ENCODE measurements at places on chromosomes 4 and X.

- no peak for DNase-seq
Observed at GRCh38 chr4:162126729-162127128, 37.1 kb downstream of the FSTL5 start.

- no peak for DNase-seq
Observed at GRCh38 chrX:23066588-23067281, 67.0 kb downstream of the DDX53 start.

GRCh38 chr4:83782591-83782990 is 246.7 kb downstream of the GPAT3 start:
- DNase-seq, result no peak

GRCh38 chr4:148934926-148935578 is 492.8 kb upstream of the NR3C2 start:
- no peak for DNase-seq

DNA sequence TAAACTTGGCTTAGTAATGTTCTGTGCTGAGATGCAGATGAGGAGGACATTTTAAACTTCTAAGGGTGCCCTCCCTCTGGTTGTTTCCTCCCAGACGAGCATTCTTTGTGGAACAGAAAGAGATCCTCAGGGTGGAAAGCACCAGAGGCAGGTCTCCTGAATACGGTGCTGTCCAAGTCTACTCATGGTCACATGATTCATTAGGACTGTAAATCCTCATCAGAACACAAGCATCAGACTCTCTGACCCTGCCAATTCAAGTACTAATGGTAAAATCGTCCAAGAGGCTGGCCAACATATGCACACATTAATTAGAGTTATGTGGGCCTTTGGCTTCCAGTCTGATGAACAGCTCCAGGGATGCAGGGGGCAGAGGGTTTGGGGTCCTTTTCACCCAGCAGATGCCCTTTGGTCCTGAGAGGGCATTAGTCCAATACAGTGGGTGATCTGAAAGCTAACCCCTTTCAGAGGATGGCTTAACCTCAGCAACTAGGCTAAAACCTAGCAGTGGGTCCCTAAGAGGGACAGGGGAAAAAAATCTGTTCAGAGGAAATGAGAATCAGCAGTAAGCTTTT is 18.2 kb downstream of the HAND2 start:
- DNase-seq, result no peak

GRCh38 chrX:115584696-115585095 is 23.7 kb downstream of the PLS3 start:
- no peak for DNase-seq

DNA sequence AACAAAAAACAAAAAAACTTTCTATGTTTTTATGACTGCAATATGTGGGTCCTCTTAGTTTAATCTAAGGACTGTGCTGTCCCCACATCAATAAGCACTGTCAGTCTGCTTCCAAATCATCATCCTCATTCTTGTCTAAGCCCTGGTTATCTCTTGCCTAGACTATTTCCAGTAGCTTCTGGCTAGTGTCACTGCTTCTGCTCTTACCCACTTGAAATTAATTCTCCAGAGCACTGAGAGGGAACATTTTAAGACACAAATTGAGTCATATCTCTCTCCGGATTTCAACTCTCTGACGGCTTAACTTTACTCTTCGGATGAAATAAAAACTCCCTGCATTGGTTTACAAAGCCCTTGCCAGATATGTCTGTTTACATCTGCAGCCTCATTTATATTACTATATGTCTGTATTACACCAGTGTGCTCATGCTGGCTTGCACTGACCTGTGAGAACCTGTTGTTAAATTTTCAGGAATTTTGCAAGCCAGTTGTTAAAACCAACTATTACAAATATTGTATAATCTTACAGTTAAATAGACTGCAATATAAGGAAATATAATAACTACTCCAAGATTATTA is 345.9 kb downstream of the ADGRL3 start:
- no peak for DNase-seq

GRCh38 chrX:135644624-135645023 is 68.8 kb upstream of the CT45A1 start:
- DNase-seq, result no peak

DNA sequence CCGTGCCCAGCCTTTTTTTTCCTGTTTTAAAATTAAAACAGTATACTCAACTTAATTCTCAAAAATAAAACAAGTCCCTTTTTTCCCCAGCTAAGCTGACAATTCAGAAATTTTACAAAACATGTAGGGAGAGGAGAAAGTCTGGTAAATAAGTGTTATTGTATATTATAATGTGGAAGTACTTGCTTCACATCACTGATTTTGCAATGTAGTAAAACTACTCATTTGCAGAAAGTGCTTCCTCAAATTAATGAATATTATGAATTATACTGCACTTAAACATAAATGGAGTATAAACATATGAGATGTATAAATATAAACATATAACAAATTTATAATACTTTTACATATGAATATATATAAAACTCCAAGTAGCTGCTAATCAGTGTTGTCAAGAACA is 11.6 kb upstream of the H2AZ1 start:
- DNase-seq, result no peak

DNA sequence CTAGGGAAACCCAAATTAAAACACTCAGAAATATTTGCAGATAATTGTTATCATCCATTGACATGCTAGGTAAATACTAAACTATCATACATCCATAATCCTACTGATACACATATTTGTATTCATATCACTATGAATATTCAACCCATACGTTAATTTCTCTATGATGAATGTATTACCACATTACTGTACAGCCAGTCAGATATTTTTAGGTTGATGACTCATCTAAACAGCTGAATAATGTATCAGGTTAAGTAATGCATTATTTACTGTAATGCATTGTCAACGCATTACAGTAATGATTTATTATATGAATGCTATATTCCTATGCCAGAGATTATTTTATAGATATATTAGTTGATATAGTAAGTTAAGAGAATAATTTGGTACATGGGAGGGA is 37.1 kb downstream of the VEGFC start:
- DNase-seq, result no peak

DNA sequence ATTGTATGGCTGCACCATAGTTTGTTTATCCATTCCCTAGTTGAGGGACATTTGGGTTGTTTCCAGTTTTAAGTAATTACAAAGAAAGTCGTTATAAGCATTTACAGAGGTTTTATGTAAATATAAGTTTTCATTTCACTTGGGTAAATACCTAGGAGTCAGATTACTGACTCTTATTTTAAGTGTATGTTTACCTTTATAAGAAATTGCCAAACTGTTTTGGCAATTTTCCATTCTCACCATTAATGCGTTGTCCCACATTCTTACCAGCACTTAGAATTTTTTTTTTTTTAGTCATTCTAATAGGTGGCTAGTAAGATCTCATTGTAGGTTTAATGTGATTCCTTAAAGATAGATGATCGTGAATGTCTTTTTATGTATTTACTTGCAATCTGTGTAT is 121.5 kb upstream of the NR3C2 start:
- no peak for DNase-seq

- DNase-seq, result no peak
Observed at GRCh38 chr4:25756503-25756902, 100.9 kb downstream of the SLC34A2 start.

- no peak for DNase-seq
Observed at GRCh38 chr4:140331876-140332275, 41.6 kb upstream of the SCOC start.

GRCh38 chr4:7418131-7418943 is 16.4 kb downstream of the PSAPL1 start:
- no peak for DNase-seq

DNA sequence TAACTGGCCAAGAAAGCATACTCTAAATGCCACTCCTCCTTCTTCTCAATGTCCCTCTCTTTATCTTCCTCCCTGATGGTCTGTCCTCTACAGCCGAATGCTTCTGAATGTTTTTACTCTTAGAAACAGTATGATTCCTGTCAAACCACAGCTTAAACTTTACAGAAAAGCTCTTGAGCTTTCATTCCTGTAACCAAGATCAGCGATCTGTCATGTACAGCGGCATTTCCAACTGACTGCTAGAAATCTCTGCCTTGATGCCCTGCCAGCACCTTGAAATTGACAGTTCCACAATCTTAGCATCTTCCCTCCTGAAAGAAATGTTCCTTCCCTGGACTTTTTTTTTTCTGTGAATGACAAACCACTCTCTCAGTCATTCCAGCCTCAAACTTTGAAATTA is 11.5 kb upstream of the GATB start:
- DNase-seq, result no peak

DNA sequence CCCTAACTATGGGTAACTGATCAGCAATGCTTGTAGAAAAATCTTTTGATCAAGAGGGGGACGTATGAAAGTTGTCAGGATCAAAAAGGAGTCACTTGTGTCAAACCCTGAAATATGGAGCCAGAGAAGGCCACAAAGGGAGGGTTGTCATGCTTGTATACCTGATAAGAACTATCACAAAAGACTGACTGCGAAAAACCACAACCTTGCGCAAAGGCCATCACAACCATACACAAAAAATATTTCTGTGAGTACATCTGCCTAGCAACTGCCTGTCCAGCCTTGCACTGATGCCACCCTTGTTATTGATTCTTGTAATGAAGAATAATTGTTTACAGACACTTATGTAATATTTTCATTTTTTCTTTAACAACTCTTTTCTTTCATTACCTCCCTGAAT is 22.8 kb upstream of the EIF4E start:
- no peak for DNase-seq

GRCh38 chrX:13452283-13452682 is 117.1 kb upstream of the EGFL6 start:
- DNase-seq, result no peak

DNA sequence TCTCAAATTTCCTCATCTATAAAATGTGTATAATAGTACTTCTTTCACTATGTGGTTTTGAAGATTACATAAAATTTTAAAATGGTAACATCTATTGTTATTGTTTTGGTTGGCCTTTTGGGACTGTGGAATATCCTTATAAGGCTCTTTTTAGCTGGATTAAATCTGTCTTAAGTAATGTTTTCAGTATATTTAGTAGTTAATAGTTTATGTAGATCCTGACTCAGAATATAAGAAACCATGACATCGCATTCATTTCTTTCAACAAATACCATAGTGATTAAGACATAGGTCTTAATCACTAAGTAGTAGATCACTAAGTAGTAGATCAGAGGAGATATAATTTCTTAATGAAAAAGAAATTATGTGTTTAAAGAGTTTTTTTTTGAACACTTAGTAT is 48.5 kb downstream of the MRPL1 start:
- DNase-seq, result no peak

DNA sequence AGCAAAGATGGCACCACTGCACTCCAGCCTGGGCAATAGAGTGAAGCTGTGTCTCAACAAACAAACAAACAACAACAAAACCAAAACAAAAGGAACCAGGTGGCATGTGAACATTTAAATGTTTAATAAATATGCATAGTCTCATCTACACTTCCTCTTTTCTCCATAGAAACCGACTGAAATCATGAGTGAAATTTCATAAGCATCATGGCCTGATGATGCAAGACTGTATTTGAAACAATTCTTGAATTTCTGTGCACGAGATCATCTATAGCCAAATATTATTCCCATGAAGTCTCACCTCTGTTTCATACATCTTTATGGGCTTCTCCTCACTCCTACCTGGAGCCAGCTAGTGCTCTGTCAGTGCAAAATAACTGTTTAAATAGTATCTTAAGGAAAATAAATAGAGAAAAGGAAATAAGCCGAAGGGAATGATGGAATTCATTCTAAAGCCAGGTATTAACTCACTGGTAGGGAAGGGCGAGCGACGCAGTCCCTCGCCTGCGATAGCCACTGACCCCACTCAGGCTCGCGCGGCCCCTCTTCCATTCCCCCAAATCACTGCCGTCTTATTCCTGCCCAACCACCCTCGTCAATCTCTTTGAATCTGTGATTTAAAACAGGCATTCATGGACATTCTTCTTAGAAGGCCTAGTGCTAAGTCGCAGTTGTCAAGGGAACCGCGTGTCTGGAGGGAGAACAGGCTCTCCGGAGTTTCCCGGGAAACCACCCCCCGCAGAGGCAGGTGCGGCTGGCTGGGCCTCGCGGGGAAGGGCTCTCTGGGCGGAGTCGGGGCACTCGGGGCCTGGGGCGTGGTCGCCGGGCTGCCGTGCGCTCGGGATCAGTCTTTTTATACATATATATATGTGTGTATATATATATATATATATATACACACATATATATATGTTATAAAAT is 52.4 kb upstream of the TRIM2 start:
- DNase-seq, result no peak

DNA sequence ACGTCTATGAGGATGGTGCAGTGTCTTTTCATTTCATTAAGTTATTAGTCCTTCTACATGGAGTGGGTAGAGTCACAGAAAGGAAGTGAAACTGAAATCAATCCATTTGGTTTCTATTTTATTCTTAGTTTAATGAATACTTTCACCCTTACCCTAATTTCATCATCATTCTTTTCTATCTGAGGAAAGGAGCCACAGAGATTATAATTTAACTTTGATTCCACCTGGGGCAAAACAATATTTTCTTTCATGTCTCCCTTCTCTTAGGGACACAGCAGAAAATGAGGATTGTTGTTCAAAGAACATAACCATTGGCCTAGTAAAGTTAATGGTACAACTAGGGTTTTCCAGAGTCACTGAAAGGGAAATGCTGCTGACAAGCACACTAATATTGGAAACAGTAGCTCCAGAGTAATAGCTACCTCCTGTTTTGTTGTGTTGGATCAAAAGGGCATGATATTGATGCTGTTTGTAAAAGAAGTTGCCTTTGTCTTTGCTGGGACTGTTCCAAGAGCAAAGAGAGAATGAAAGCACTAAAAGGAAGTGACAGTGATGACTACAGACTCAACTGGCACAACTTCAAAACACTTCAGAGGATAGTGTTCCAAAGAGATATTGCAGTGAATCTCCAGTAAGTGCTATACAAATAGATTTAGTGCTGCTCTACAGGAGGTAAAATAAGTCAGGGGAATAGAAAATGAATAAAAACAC is 247.1 kb upstream of the PITX2 start:
- DNase-seq, result no peak

- no peak for DNase-seq
Observed at GRCh38 chrX:18649498-18649951, 22.4 kb downstream of the RS1 start.

GRCh38 chrX:2705046-2705832 is 14.1 kb downstream of the CD99 start:
- DNase-seq, result no peak

DNA sequence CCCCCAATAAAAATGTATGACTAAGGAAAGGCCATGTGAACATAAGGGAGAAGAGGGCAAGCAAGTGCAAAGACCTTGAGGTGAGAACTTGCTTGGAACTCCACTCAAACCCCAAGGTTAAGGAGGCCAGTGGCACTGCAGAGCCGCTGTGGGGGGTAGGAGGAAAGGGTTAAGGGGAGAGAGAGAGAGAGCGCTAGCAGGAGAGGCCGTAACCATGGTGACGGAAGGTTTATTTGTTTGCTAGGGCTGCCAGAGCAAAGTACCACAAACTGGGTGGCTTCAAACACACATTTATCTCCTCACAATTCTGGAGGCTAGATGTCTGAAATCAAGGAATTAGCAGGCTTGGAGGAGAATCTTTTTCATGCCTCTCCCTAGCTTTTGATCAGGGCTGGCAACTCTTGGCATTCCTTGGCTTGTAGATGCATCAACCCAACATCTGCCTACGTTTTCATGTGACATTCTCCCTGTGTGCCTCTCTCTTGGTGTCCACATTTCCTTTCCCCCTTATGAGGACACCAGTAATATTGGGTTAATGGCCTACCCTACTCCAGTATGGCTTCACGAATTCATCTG is 35.2 kb downstream of the SMIM20 start:
- no peak for DNase-seq

Data from GM04504 (cell line).